Activated T-cell treated with anti-CD3 and anti-CD28 coated beads, Interleukin-2, amount 50 U/mL, for 72 hours (primary cell): ENCODE measurements at places on chromosomes 7 and 10. TPM values are rescaled to one million over a fixed set of nuclear protein-coding genes. Genes with fewer than 3 reads are reported as not detected.

Gene TECPR1
- total RNA-seq, result 40.7 TPM

Gene ASB10
- total RNA-seq, result not detected

Gene EPHB4
- 3.4 TPM for total RNA-seq

DNA sequence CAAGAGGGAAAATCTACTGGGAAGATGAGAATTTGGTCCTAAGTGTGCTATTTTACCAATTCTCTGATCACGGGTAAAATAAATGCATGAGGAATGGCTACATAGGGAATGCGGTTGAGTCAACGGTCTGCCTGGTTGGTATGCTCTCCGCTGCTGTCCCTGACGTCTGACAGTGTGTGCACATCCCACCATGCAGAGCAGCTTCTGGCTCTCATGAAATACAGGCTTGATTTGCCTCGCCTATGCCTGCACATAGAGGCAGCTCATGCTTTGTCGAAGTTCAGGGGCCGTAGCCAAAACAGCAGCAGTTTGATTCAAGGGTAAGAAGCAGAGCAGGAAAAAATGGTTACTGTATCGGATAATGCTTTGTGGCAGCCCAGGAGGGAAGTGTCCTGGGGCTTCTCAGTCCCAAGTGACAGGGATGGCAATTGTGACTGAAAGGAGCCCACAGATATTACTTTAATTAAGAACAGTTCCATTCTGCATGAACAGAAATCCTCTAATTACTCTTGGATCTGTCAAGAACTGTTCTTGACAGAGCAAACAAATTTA lies 268.4 kb upstream of the SLC26A5 start:
- DNase-seq, result no peak

DNA sequence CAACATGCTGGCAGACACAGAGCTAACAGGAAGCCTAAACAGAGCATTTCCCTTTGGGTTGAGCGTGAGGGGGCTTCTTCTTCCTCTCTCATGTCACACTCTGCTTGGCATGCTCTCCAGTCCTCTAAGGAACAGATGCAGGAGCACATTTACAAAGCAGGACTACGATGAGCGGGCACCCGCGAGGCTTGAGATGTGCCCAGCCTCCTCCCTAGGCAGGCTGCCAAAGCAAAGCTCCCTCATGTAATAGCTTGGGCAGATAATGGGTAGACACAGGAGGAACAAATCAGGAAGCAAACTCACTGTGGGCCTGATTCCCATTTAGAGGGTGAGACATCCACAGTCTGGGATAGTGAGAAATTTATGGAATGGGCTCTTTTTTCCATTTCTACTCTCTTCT lies 519.1 kb downstream of the NRG3 start:
- no peak for DNase-seq

DNA sequence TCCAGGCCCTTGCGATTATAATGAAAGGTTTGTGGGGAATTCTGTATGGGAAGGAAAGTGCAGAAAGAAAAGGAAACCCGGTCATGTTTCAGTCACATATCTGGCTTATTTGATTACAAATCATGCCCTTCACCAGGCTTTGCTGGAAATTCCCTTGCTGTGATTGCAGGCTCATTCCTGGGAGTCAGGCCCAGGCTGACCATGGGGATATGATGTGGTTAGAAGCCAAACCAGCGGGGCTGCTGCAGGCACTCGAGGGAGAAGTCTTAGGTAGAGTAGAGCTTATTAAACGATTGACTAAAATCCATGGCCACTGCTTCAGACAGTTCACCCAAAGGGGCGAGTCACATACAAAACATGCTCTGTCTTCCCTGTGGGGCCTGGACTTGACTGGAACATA lies 16.2 kb downstream of the PKD1L1 start:
- DNase-seq, result no peak

DNA sequence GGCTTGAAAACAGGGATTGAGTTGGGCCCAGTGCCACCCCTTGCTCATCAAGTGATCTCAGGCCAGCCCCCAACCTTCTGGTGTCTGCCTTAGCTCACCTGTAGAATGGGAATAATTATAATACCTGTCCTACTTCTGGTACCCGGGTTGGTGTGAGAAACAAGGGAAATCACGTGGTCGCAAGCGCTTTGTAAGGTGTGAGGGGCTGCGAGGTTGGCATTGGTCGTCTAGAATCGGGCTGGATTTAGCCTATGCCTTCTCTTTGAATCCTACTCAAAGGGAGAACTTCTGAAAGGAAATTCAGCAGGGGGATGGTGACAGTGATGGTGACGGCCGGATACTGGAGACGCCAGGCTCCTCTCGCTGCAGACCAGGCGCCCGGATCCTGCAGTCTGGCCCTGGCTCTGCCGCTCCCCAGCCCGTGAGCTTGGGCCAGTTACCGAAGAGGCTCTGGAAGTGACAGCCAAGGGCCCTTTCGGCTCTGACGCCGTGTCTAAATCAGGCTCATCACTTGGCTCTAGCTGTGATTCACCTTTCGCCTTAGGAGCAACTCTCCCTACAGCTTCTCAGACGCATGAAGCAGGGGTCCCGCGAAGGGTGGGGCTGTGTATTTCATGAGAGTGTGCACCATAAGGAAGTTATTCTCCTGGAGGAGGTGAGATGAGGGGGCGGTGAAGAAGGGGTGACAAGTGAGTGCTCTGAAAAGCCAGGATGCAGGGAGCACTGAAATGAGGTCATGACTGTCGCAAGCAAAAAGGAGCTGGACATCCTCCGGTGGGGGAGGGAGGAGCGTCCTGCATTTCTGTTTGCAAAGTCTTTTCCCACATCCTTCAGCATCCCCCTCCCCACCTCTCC lies 4.0 kb upstream of the CREB5 start:
- peak; percentile 3 for DNase-seq

DNA sequence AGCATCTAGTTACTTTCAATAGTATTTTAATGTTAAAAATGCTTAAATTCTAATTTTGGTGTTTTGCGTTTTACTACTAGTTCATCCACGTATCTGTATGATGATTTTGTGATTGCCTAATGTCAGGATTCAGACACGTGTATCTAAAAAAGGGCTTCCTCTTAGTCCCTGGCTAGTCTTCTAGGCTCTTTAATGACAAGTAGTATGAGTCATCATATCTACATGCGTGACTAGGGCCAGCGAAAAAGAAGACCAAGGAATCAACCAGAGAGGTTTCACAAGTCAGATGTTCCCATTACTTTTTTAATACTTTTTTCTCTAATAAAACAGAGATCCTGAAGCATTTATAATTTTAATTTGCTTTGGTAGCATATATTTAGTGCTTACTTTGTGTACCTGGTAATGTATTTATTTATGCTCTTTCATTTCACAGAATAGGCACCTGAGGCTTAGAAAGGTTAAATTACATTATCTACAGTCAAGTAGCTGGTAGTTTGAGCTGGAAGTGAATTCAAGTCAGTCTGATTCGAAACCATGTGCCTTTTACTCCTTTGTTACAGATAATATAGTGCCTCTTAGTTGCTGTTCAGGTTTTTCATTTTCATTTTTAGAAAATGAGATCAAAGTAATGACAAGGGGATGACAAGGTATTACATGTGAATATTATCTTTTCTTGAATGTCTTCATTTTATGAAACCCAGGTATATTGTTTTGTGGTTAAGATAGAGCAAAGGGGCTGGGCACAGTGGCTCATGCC lies 140.3 kb downstream of the FOXP2 start:
- no peak for DNase-seq

GRCh38 chr7:12524794-12525386 lies 45.6 kb upstream of the SCIN start:
- no peak for DNase-seq

GRCh38 chr10:101241840-101242707 lies 12.8 kb upstream of the LBX1 start:
- DNase-seq, result no peak

DNA sequence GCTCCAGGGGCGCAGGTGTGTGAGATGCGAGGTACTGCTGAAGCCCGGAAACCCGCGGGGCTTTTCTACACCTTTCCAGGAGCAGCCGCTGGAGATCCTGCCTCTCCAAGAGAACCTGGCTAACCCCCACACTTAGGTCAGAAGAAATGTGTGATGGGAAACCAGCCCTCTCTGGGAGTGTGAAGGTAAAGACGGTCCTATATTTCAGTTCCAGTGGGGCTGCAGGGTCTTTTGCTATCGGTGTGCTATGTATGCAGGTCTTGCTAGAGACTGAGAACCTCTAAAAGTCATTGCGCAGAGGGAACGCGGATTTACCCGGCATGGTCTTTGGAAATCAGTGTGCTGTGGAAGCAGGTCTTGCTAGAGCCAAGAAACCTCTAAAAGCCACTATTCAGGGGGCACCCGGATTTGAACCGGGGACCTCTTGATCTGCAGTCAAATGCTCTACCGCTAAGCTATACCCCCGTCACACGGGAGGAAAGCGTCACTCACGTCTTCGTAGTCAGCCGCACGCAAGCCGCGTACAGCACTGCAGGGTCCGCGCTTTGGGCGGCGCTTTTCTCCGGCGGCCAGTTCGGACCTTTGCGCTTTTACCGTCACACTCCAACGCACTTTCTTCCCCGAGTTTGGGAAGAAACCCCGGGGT lies 46.0 kb downstream of the ZNF777 start:
- peak; percentile 46 for DNase-seq
